ENCODE measurements at places on chromosomes 3 and 15.

DNA sequence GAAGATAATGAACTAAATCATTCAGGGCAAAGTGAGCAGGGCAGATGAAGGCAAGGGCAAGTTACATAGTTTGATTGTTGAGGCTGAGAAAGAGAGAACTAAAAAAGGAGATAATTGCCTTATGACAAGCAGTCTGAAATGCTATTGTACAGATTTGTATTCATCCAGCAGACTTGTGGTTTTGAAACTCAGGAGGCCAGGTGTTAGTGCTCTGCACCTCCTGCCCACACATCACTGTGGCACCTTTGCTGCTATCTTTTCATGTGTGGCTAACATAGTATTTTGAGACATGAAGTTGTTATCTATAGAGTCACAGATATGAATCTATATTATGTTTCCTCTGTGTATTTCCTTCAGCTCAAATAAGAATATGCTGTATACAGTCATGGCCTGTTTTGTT, 24.3 kb upstream of the SUCLG2 start:
- no peak for DNase-seq

DNA sequence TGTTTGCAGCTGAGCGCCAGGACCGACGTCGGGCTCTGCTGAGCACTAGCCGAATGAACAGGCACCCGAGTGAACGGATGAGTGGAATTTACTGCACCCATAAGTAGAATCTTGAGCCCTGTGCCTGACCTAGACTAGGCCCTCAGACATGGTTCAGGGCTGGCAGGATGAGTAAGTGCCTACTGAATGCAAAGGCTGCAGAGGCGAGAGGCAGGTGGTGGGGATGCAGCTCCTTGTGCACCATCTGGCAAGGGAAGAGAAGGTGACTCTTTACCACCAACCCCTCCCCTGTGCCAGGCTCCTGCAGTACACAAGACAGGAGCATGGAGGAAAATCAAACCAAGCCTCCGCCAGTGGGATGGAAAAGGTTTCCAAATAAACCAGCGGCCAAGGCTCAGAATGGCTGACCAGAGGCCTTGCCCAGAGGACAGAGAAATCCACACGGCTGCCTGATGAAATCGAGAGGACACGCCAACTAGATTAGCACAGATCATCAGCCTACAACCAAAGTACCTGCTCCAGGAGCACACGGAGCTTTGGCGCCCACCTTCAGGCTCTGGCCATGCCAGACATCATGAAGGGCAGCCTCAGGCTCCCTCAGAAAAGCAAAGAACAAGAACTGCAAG, 141.7 kb upstream of the IQSEC1 start:
- no peak for DNase-seq

- no peak for DNase-seq
Measured at GRCh38 chr3:100526613-100527346, 34.4 kb downstream of the TMEM45A start.

DNA sequence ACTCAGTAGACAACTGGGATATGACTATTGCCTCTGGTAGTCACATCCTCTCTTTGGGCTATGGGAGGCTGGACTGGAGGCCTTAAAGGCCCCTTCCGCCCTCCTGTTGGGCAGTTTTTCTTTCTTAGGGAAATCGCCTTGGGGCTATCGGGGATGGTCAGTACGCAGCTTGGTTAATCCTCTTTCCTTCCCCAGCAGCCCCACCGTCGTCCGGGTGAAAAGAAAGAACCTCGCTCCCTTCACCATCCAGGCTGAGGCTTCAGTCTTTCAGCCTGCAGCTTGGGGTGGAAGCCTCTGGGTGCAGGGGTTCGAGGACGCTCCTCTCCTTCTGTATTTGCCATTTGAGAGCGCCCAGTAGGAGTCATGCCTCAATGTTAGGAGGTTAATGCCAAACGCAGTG, 641 bp upstream of the ST6GAL1 start:
- DNase-seq = no peak

- DNase-seq = no peak
Measured at GRCh38 chr3:143412084-143412483, 292.5 kb downstream of the CHST2 start.

DNA sequence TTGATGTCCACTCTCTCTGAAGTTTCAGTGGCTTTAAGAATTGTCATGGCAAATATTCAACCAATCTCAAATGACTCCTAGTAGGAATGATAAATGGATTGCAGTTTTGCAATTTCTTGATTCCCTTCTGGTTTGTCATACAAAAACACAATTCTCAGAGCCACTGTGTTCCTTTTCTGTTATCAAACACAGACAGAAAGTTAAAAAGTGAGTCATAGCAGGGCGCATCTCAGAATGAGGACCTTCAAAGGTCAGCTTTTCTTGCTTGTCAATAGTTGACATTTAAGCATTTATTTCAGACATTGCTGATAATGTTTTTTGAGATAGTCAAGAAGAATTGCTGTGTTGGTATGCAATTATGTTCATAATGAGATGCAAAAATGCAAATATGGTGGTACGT, 405.9 kb downstream of the NR2F2 start:
- no peak for DNase-seq

GRCh38 chr3:61578667-61579367, 17.4 kb downstream of the PTPRG start:
- DNase-seq = no peak

DNA sequence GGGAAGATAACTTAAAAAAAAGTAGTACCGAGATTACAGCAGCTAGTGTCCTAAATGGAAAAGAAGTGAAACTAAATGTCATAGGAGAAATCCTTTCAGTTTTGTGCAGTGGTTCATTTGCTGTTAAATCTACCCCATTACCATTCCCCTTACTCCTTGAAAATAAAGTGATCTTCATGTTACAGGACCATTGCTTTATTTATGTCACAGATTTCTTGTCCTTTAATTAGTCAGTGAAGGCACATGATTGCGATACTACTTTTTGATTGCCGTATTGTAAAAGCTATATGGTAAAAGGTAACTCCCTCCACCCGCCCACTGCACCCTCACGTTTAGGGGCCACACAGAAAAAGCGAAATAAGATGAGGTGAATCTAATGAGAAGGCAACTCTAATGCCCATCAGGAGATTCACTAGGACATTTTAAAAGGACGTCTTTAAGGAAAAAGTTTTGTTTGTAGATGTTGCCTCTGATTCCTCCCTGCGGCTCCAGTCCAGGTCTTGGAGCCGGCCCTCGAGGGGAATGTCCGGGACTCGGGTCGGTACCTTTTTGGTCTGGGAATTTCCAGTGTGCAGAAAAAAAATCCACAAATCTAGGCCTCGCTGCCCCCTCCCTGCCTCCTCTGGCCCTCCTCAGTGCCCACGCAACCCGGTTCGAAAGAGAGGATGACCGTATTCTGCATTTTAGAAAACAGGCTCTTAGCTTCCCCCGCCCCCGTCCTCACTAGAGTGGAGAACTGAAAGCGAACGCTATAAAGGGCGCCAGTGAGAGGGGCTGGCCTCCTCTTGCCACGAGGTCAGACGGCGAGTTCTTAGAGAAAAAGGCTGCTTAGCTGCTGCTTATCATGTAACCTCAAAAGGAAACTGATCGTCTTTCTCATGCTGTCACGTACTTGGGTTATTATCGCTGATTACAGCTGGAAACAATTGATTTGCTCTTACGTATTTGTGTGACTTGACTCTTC, 21.8 kb upstream of the NFKBIZ start:
- DNase-seq = no peak

DNA sequence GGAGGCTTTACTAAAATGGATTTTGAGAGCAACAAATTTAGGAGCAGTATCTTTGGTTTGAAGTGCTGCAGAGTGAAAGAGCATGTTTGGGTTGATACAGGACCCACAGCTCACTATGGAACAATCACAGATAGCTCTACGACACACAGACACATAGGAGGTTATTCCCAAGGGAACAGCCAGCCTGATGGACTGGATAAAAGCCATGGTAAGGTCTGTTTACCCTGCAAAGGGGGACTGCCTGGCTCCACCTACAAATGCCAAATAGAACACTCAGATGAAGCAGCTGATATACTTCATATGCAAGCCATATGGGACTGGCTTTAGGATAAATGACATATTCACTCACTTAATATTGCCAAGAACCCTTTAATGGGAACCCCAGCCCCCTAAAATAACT, 75.4 kb downstream of the CDC25A start:
- DNase-seq = no peak

DNA sequence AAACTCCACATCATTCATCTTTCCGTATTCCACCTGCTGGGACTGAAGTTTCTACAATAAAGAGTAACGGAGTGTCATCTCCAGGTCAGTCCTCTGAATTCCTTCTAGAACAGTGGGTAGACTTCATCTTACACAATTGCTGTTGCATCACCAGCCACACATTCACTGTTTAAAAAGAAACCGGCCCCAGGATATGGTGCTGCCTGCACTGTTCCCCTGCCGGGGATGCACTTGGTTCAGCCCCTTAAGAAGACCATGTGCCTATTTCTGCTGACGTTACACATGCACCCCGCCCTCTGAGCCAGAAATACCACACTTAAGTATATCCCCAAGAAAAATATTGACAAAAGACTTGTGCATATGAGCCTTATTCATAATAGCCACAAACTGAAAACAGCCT, 233.4 kb downstream of the FEZF2 start:
- DNase-seq = no peak

DNA sequence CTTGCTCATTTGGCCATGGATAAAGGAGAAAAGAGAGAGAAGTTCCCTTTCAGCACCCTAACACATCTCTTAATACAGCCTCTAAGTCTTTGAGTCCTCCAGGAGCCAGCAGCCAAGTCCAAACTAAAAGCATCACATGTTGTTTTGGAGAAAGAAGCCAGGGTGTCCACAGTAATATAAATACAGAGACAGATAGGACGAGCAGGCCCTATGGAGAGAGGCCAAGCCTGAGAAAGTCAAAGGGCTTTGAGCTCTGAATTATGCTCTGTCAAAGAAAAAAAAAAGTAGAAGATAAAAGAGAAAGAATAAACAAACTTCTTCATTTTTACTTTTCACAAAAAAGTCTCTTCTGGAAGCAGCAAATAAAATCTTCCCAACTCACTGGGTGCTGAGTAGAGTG, 92.4 kb upstream of the THBS1 start:
- DNase-seq = no peak

GRCh38 chr3:79162653-79163052, 605.1 kb downstream of the ROBO1 start:
- no peak for DNase-seq

- no peak for DNase-seq
Measured at GRCh38 chr15:64630396-64631107, 144.8 kb downstream of the RBPMS2 start.

DNA sequence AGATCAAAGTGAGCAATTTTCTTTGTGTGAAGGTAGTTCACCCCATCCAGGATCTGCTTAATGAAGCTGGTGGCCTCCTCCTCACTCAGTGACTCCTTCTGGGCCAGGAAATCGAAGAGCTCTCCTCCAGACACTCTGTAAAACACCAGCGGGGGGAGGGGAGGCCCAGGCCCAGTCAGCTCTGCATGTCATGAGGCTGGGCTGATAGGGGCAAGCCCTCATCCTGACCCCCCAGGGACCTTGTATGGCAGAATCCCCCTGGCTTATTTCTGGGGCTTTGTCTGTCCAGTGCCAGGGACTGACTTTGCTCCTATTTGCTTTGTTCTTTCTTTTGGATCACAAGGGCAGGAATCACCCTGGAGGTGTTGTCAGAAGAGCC, 74.9 kb downstream of the DAPK2 start:
- DNase-seq = no peak

DNA sequence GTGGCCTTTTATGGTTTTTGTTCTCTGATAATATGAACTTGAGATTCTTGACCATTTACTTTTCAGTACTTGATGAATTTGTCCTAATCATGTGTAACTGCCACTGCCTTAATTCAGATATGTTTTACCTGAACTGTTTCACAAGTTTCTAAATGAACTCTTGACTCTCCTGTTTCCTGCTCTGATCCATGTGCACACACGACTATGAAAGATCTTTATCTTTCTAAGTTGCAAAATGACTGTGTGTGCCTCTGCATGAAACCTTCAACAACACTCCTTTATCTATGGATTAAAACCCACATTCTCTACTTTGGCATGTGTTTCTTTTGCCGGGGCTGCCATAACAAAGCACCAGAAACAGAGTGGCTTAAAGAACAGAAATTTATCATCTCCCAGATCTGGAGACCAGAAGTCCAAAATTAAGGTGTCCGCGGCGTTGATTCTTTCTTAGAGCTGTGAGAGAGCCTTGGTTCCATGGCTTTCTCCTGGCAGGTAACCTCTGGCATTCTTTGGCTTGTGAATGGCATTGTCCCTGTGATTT, 275.0 kb downstream of the ADAMTSL3 start:
- DNase-seq = no peak

DNA sequence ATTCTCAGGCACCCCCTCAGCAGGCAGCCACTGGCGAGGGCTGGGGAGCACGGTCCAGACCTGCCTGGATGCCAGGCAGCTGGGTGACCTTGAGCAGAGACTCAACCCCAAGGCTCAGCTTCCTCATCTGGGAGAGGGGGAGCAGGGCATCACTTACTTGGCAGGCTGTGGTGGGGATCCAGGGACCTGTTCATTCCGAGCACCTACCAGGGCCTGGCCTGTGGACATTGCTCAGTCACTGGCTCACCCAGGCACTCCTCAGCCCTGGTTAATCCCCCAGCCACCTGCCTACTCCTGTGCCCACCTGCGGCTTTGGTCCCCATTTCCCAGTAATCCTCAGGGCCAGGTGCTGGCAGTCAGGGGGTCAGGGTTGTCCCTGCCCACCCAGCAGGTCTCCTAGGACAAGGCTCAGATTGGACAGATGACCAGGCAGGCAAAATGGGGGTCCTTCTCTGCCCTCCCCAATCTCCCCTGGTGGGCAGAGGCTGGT, 9.3 kb upstream of the RPL29 start:
- no peak for DNase-seq

GRCh38 chr3:141352262-141352984, 15.9 kb upstream of the ZBTB38 start:
- DNase-seq = no peak

DNA sequence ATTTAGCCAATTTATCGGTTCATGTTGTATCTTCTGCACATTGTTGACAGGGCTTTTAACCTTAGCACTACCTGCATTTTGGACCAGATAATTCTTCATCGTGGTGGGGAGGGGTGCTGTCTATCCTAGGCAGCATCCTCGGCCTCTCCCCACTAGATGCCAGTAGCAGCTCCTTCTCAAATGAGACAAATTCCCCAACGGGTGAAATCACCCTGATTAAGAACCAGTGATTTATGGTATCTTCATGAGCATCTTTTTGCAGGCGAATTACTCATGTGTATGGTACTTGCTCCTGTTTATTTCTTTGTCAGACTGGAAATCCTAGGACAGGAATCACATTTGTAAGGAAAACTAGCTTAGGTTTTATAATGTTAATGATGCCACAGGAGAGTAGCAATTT, 68.0 kb downstream of the C3orf70 start:
- DNase-seq = no peak

- DNase-seq = no peak
Measured at GRCh38 chr3:64552160-64552559, 135.6 kb downstream of the ADAMTS9 start.

DNA sequence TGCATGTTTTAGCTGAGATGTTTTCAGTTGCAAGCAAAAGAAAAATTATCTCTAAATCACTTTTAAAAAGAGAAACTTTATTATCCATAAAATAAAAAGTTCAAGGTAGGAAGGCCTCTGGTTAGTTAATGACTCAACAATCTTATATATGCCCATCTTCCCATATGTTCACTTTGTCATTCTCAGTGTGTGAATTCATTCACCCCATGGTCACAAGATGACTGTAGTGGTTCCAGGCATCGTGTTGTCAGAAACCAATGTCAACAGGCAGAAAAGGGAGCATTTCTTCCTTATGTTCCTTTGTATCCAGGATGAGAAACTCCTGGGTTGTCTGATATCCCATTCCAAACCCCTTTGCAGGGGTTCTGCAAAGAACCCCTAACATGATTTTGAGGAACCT, 119.9 kb upstream of the RAP2B start:
- no peak for DNase-seq

GRCh38 chr3:50623840-50624474, 7.0 kb downstream of the MAPKAPK3 start:
- no peak for DNase-seq

GRCh38 chr15:74889390-74889882, 406 bp upstream of the MPI start:
- DNase-seq = no peak
